ENCODE measurements at places on chromosomes 5 and 9.
A peak's percentile ranks its signal among the peaks of the same experiment; 100 is the strongest.

- peak; percentile 53 for DNase-seq
Measured at GRCh38 chr5:13218518-13218917, 726.0 kb downstream of the DNAH5 start.

- DNase-seq = no peak
Measured at GRCh38 chr9:120397453-120397852, 182.5 kb downstream of the CDK5RAP2 start.

DNA sequence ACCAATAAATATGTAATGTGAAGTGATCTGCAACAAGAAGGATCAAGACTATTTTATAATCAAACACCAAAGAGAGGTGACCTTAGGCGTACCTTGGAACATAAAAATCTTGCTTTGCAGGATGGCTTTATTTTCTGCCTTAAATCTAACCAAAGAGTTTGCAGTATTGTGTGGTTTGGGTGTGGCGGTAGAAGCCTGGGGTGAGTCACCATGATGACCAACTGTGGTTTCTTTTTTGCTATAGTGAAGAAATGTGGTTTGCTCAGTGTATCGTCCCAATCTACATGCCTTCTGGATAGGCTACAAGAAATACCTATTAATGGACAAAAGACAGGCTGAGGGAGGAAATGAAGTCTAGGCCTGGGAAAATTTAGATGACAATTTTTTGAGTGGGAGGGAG is 5.1 kb upstream of the CAST start:
- peak; percentile 97 for DNase-seq

- DNase-seq = no peak
Measured at GRCh38 chr5:38932854-38933408, 87.1 kb downstream of the OSMR start.

DNA sequence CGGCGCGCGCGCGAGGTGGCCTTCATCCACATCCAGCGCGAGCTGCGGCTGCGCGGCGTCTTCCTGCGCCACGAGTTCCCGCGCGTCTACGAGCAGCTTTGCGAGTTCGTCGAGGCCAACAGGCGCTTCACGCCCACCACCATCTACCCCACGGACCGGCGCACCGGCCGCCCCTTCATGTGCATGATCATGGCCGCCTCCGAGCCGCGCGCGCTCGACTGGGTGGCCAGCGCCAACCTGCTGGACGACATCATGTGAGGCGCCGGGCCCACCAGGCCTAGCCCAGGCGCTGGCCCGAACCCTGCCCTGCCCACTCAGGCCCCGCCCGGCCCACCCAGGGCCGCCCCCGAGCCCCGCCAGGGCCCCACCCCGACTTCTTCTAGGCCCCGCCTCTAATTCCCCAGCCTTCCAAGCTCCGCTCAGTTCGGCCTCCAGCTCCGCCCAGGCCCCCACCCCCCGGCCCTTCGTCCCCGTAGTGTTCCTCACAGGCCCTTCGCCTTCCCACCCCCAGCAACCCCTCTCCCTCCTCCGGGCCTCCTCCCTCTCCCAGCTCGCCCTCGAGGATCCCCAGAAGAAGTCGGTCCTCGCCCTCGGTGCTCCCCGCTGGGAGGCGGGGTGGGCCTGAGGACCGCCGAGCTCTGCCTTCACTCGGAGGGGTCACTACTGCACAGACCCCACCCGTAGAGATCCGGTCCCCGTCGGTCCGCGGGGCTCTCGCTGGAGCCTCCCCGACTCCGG is 2.0 kb upstream of the PHPT1 start:
- no peak for DNase-seq

GRCh38 chr5:54883374-54884194 is 101.8 kb downstream of the ESM1 start:
- no peak for DNase-seq

- no peak for DNase-seq
Measured at GRCh38 chr5:2130361-2130760, 247.6 kb upstream of the IRX4 start.

DNA sequence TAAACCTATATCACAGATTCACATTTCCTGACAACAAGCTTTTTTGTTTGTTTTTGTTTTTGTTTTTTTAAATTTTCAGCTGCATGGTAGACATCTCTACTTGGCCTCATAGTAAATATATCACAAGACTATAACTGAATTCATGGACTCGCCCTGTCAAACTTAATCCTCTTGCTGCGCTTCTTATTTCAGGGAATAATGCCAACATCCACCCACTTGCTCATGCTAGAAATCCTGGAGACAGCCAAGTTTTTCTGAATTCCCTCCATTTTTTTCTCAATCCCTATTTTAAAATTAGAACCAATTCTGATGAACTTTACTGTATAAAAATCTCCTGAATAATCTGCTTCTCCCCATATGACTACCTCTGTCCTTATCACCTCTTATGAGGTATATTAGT is 283.6 kb upstream of the RPS23 start:
- no peak for DNase-seq

DNA sequence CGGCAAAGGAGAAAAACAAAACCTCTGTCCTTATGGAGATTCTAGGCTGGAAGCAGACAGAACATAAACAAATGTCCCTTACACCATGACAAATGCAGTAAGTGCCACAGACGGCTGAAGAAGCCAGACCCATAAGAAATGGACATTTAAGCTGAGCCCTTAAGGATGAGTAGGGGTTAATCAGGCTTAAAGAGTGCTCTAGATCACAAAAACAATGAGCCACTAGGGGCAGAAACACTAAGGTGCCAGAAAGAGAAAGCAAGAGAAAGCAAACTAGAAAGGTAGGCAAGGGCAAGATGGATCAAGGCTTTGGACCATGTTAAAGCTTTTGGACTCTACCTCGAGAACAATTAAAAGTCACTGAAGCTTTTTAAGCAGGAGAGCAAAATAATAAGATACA is 326.9 kb upstream of the WWC1 start:
- DNase-seq = no peak

GRCh38 chr5:107554776-107555424 is 115.8 kb downstream of the EFNA5 start:
- no peak for DNase-seq

GRCh38 chr5:35860686-35861085 is 4.0 kb downstream of the IL7R start:
- no peak for DNase-seq

DNA sequence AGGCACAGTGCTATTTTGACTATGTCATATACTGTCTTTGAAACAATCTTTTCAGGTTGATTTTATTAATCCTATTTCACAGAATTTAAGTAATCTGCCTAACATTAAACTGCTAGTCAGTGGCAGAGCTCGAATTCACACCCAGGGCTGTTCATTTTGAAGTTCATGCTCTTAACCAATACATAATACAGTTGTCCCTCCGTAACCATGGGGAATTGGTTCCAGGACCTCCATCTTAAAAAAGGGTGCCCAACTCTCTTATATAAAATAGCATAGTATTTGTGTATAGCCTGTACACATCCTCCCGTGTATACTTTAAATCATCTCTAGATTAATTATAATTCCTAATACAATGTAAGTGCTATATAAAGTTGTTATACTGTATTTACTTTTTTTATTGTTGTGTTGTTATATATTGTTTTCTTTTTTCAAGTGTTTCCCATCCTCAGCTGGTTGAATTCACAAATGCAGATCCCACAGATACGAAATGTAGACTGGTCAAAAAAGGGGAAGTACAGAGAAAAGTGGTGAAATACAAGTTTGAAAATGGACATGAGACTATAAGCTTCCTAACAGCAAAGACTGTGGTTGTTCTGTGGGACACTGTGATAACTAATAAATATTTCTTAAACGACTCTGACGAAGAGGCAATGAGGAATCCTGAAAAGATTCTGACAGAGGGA is 18.3 kb downstream of the RFX3 start:
- no peak for DNase-seq

GRCh38 chr5:124740071-124740470 is 6.4 kb downstream of the ZNF608 start:
- DNase-seq = no peak

DNA sequence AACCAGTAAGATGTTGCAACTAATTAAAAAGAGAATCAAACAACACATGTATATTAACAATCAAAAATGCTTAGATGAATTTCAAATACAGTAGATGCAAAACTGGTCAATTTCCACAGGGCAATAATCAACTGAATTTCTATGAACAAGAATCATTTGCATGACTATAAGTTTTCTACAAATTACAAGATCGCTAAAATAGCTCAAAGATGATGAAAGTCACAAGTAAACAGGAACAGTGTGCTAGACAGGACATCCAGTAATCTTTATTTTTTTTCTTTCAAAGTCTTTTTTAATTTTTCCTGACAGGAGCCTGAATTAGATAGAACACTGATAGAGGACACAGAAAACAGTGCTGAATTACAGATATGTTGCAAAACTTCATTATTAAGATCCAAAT is 608.2 kb upstream of the DAB2 start:
- DNase-seq = no peak

DNA sequence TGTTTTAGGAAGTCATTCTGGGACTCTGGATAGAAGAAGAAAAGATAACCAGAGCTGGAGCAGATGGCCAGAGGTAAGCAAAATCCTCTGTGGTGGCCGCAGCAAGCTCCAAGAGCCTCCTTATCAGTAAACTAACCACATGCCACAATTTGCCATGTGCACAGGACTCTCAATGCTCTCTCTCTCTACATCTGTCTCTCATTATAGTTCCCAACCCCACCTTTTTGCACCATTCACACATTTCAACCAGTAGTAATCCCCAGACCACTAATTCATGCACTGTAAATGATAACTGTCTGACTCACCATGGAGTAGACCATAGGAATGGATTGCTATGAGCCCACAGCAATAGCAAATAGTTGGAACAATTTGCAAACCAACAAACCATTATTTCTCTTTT is 526.1 kb downstream of the TLR4 start:
- DNase-seq = peak; percentile 50

GRCh38 chr5:57989378-57989777 is 470.5 kb downstream of the PLK2 start:
- peak; percentile 10 for DNase-seq

- DNase-seq = no peak
Measured at GRCh38 chr5:62692946-62693713, 114.5 kb downstream of the LRRC70 start.

DNA sequence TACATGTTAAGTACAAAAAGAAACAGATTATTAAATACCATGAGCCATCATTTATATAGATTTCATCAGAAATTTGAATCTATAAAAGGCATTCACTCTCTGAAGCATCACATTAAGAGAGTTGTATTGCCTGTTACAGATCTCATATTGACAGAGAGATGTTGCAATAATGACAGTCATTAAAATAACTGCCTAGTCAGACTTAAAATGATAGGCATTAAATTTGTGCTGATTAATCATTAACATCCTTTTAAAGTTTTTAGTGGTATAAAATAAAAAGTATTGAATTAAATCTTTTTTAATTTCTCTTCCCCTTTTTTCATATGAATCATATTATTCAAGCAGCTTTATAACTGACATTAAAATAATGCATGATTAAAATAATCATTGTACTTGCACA is 404.9 kb upstream of the FAM174A start:
- DNase-seq = no peak

DNA sequence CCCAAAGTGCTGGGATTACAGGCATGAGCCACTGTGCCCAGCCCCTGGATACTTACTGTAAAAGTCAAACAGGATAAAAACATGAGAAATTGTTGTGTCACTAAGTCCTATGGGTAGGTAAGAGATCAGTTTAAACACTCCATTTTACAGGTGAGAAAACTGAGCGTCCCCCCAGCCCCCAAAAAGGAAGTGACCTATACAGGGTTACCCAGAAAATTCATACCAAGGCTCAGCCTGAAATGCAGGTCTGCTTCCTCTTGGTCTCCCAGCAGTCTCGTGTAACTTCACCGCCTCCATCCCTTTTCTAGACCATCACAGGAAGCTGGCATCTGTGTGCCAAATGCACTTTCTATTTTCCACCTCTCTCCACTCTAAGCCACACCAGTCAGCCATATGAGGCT is 57.2 kb downstream of the TMOD1 start:
- DNase-seq = no peak

- no peak for DNase-seq
Measured at GRCh38 chr5:1889321-1890065, 6.8 kb upstream of the IRX4 start.

GRCh38 chr5:175696139-175696854 is 38.4 kb downstream of the HRH2 start:
- DNase-seq = peak; percentile 95

DNA sequence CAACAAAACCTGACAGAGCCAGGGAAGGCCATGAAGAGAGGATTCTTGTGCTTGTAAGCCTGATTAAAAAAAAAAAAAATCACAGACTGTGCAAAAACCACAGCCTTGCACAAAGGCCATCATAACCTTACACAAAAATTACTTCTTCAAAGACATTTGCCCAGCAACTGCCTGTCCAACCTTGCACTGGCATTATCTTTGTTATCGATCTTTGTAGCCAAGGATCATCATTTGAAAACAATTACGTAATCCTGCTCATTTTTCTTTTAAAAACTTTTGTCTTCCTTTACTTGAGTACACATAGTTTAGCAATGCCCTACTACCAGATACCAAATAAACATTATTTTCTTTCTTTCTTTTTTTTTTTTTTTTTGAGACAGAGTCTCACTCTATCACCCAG is 125.1 kb downstream of the TEX10 start:
- DNase-seq = no peak

GRCh38 chr5:17891881-17892280 is 257.6 kb downstream of the TAF11L14 start:
- DNase-seq = no peak

GRCh38 chr5:6718718-6719117 is 5.5 kb downstream of the TENT4A start:
- DNase-seq = no peak

GRCh38 chr5:92544036-92544435 is 1037.0 kb downstream of the NR2F1-AS1 start:
- no peak for DNase-seq

DNA sequence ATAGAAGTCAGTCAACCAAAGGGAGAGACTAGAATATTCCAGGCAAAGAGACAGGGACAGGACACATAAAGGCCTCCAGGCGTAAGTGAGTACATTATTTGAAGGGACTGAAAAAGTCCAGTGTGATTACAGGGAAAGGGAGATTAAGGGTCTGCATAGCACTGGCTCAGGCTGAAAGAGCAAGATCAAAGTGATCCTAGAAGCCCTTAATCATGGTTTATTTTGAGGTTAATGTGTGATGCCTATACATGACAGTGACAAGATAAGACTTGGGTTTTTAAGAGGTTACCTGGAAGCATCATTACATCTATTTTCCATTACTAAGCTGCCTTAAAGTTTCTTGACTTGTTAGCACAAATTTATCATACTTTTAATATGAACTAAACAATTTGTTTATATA is 25.8 kb downstream of the LMBRD2 start:
- DNase-seq = no peak

GRCh38 chr5:34487159-34487879 is 168.8 kb upstream of the RAI14 start:
- peak; percentile 42 for DNase-seq

Data from H4 (cell line).